Left cardiac atrium (tissue), 4 donors: ENCODE measurements at places on chromosomes 13 and 19. TPM values are rescaled to one million over a fixed set of nuclear protein-coding genes. Genes with fewer than 3 reads are reported as not detected.

BEST2 gene
- not detected for total RNA-seq

ARL11 gene
- 0.44 TPM for total RNA-seq

GIPC3 gene
- total RNA-seq, result 1.6 TPM

SOX1 gene
- total RNA-seq, result not detected

KASH5 gene
- not detected for total RNA-seq

ZNF444 gene
- total RNA-seq, result 20.8 TPM

PSG7 gene
- total RNA-seq, result not detected

CGB2 gene
- total RNA-seq, result not detected

BICRA gene
- total RNA-seq, result 11.6 TPM

RFPL4AL1 gene
- not detected for total RNA-seq

DZIP1 gene
- total RNA-seq, result 7.6 TPM

ADGRE3 gene
- total RNA-seq, result 0.27 TPM

OLFM2 gene
- total RNA-seq, result 9.0 TPM

CDADC1 gene
- total RNA-seq, result 11.7 TPM

ANGPTL8 gene
- 4.0 TPM for total RNA-seq

TEX26 gene
- total RNA-seq, result 0.37 TPM

ZIC2 gene
- not detected for total RNA-seq

KLF1 gene
- not detected for total RNA-seq

KCNN1 gene
- total RNA-seq, result 1.8 TPM

MBD3L2 gene
- not detected for total RNA-seq

CKM gene
- 3,072 TPM for total RNA-seq

IFNL1 gene
- not detected for total RNA-seq

ZIC5 gene
- not detected for total RNA-seq

SBK3 gene
- 55.3 TPM for total RNA-seq

LENG9 gene
- 5.4 TPM for total RNA-seq

HSPH1 gene
- 49.0 TPM for total RNA-seq

RNF113B gene
- not detected for total RNA-seq

CNOT3 gene
- 21.4 TPM for total RNA-seq

PSG3 gene
- not detected for total RNA-seq

ZNF98 gene
- 4.9 TPM for total RNA-seq

ZNF223 gene
- 2.8 TPM for total RNA-seq

ZNF729 gene
- not detected for total RNA-seq

ZNF540 gene
- total RNA-seq, result 5.3 TPM

LYL1 gene
- 7.5 TPM for total RNA-seq

MYO1F gene
- total RNA-seq, result 13.2 TPM

GFY gene
- not detected for total RNA-seq

CAMSAP3 gene
- total RNA-seq, result 2.0 TPM

RINL gene
- total RNA-seq, result 4.4 TPM

HIPK4 gene
- 0.10 TPM for total RNA-seq

KIR2DL1 gene
- not detected for total RNA-seq

AMER2 gene
- total RNA-seq, result not detected

PGLYRP1 gene
- not detected for total RNA-seq

CGB8 gene
- total RNA-seq, result not detected

KBTBD6 gene
- 9.3 TPM for total RNA-seq

CYP4F11 gene
- total RNA-seq, result 0.41 TPM

PALM3 gene
- 0.88 TPM for total RNA-seq

ANKRD24 gene
- total RNA-seq, result 0.86 TPM

SERPINE3 gene
- total RNA-seq, result not detected

TSKS gene
- total RNA-seq, result 0.76 TPM

CNMD gene
- not detected for total RNA-seq

FGF21 gene
- total RNA-seq, result not detected

GPR12 gene
- total RNA-seq, result 0.18 TPM

ETV2 gene
- 0.29 TPM for total RNA-seq

SLC10A2 gene
- not detected for total RNA-seq

SYT3 gene
- 0.52 TPM for total RNA-seq

DOCK6 gene
- total RNA-seq, result 37.5 TPM

EID2B gene
- total RNA-seq, result 2.3 TPM
